ENCODE measurements at places on chromosomes 12 and 14. TPM values are rescaled to one million over a fixed set of nuclear protein-coding genes. Genes with fewer than 3 reads are reported as not detected.

DNA sequence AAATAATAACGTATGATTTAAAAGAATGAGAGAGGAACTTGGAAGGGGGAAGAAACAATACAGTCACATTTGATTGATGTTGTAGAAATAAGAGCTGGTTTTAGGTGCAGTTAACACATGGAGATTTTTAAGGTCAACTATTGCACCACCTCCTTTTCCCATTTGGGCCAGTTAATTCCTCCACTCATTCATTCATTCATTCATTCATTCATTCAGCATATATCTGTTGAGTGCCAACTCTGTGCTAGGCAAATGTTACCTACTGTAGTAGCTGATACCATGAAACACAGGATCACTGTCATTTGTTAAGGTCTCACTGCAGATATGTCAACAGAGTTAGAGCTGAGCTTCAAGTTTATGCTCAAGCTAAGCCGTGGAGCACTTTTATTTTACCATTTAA is 115.7 kb upstream of the ARID2 start:
- DNase-seq = no peak
- no peak overlapping the region for H3K4me3 ChIP-seq
- no peaks in the 10 kb centered on the region for H3K36me3 ChIP-seq

SLC39A5 gene
- total RNA-seq = 0.64 TPM

DNA sequence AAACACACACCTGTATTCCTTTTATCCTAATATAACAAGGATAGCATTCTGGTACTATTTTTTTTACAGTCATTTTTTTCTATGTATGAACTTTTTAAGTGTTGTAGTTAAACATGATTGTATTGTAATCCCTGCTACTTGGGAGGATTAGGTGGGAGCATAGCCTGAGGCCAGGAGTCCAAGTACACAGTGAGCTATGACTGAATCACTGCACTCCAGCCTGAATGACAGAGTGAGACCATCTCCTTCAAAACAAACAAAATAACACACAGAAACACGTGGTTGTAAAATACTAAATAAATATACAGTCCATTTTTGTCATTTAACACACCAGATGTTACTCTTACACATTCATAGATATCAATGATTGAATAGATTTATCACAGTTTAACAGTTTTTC is 56.9 kb downstream of the MAP4K5 start:
- peaks cover 67% of the 10 kb centered on the region for H3K36me3 ChIP-seq
- no peak overlapping the region for H3K4me3 ChIP-seq
- DNase-seq = no peak

- no peak for DNase-seq
- H3K36me3 ChIP-seq = no peaks in the 10 kb centered on the region
- H3K4me1 ChIP-seq = no peaks in the 10 kb centered on the region
- no peak overlapping the region for H3K27ac ChIP-seq
- H3K4me3 ChIP-seq = no peak overlapping the region
Observed at GRCh38 chr14:84250893-84251292, 1279.1 kb upstream of the FLRT2 start.
